ENCODE measurements at places on chromosomes 2 and 18. TPM values are rescaled to one million over a fixed set of nuclear protein-coding genes. Genes with fewer than 3 reads are reported as not detected.

Gene TUBA3E
- total RNA-seq = not detected

Gene KCNJ3
- total RNA-seq = not detected

Gene C2orf66
- total RNA-seq = under 0.01 TPM

Gene SOX11
- total RNA-seq = not detected

Gene GULP1
- 39.2 TPM for total RNA-seq

Gene ZNF385B
- not detected for total RNA-seq

Gene MERTK
- total RNA-seq = 3.9 TPM

Gene DNAH7
- total RNA-seq = under 0.01 TPM

Gene MAPRE2
- 0.38 TPM for total RNA-seq

Gene FIGN
- 1.4 TPM for total RNA-seq

Measured in bronchial epithelial cell (primary cell).